ENCODE measurements at places on chromosomes 4 and X. TPM values are rescaled to one million over a fixed set of nuclear protein-coding genes. Genes with fewer than 3 reads are reported as not detected.

The ADGRG4 gene
- 4.4 TPM for total RNA-seq

The MAGEA12 gene
- total RNA-seq = not detected

The CABS1 gene
- total RNA-seq = 0.28 TPM

The AMTN gene
- total RNA-seq = not detected

The ODAPH gene
- not detected for total RNA-seq
